ENCODE measurements at places on chromosomes 16 and 17.

DNA sequence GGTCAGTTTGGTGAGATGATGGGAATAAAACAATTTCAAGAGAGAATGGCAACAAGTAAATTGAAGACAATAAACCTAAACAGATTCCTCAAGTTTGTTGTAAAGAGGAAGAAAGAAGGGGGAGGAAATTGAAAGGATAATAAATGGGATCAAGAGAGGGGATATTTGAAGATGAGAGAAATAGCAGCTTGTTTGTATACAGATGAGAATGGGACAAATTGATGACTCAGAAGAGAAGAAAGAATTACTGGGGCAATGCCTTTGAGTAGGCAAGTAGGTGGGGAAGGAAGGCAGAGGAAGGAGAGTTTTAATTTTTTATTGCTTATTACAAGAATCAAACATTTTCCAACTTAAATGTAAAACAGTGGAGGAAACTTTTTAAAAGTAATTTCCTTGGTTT, 98.3 kb downstream of the CHD9 start:
- DNase-seq, result no peak

GRCh38 chr16:66127459-66128370, 238.8 kb upstream of the CDH5 start:
- DNase-seq, result no peak

GRCh38 chr16:85617948-85618347, 4.8 kb downstream of the GSE1 start:
- DNase-seq, result no peak

GRCh38 chr16:72487283-72487682, 315.3 kb upstream of the PMFBP1 start:
- no peak for DNase-seq

- no peak for DNase-seq
Observed at GRCh38 chr17:66793814-66794213, 41.1 kb upstream of the CACNG5 start.

DNA sequence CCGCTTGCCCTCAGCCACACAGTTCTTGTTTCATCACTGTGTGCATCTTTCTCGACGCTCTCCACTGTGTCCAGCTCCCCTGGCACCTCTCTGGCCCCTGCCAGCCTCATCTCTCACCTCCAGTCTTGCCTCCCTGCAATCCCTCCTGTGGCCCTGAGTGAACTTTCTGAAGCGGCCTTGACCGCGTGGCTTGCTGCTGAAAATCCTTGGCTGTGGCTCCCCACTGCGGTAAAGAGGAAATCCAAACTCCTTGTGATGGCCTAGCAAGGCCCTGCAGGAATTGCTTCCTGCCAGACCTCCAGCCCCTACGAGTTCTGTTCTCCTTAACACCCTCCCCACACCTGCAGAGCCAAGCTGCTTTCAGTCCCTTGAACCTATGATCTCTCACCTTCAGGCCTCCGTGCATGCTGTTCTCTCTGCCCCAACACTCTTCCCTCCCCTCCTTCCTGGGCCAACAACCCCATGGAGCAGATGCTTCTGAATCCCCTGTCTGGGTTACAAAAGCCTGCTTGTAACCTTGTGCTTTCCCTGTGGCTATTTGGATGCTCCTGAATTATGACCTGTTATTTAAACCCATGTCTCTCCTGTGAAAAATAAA, 33.6 kb upstream of the BRD7 start:
- no peak for DNase-seq

GRCh38 chr17:49963309-49963625, 5.7 kb upstream of the DLX4 start:
- DNase-seq, result no peak

DNA sequence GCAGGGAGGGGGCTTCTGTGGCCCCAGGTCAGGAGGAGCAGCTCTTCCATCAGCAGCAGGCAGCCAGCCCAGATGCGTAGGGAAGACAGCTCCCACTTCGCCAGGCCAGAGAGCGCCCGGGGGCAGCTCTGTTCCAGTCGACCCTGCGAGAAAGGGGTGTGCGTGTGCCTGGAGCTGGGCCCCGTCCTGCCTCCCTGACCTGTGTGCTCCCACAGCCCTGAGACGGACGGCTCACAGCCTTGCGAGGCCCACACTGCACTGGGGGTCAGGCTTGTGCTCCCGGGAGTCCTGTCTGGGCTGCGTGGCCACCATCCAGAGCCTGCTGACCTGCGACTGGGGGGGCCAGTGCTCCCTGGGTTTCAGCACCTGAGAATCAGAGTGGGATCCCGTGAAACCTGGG, 469 bp upstream of the MSLN start:
- no peak for DNase-seq

DNA sequence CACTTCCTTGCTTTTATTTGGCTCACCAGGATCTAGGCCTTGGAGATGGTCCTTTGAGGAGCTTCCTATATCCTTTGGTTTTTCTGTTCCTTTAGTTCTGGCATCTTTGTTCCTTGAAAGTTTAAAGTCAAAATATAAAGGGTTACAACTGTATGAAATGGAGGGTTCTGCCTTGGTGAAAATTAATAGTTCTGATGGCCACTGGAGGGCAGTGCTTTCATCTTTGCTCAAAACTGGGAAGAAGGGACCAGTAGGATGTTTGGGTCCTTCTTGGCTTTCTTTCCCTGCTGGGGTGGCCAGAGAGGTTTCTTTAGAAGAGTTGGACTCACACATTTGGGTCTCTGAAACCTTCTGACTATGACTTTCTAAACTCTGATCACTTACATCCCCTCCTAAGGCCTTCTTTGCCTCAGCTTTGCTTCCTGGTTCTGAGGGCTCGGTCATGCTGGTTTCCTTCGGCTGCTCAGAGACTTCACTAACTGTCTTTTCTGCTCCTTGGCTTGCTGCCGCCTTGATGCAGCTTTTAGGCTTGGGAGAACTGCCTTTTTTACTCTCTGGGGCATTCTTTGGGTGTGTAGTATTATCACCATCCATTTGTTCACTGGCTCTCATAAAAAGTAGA, 10.9 kb upstream of the ITGA2B start:
- DNase-seq, result no peak

DNA sequence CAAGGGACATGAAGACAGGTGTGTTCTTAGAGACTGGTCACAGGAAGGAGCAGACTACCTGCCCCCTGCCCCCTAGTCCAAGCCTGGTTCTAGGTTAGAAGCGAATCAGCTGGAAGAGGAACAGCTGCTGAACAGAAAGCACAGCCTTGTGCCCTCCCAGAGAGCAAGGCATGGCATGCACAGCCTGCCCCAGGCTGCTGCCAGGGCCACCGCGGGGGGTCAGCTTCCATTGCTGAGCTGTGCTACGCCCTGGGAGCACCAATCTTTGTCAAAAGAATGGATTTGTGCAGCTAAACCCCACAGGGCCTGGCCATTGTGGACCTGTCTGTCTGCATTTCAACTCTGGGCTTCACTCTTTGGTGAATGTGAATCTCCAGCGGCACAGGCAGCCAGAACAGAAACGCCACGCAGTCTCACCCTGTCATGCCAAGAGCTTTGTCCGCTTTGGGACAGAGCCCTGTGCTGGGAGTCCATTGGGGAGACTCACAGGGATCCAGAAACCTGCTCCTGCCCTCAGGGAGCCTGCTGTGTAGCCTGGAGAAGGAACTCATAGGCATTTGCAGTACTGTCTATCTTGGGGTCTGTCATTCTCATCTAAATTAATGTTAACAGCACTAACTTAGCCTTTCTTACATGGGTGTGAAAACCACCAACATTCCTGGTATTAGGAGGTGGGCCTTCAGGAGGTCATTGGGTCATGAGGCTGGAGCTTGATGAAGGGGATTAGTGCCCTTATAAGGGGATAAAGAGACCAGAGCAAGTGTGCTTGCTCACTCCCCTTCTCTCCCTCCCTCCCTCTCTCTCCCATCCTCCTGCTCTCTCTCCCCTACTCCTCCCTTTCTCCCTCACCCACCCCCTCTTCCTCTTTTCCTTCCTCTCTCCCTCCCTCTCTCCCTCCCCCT, 25.6 kb upstream of the CDRT4 start:
- no peak for DNase-seq

- no peak for DNase-seq
Observed at GRCh38 chr16:20507280-20507679, 56.0 kb downstream of the ACSM2A start.

DNA sequence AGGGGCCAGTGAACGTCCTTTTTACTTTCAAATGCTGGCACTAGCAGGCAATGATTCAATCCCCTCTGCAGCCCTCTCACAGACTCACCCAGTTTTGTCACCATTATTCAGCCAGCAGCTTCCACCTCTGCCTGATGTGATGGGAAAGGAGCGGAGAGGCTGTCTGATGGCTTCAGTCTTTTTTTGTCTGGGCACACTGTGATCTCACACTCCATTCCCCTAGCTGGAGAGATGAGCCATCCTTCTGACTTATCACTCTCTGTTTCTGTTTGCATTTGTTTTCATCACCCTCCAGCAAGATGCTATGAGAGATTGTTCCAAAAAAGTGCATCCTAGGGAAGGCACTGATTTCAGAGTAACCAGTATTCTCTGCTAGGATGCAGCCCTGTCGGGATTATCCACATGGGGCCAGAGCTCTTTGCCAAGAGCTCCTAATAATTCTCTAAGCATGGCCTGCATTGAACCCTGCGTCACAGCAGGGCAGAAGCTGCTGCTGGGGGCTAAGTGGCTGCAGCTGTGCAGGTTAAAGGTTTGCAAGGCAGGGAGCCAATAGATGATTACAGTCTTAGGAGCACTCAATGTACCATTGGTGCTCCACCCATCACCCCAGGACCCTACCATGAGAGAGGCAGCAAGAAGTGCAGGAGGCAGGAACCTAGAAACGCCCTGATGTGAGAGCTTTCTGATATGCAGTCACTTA, 236.1 kb upstream of the C16orf82 start:
- no peak for DNase-seq

DNA sequence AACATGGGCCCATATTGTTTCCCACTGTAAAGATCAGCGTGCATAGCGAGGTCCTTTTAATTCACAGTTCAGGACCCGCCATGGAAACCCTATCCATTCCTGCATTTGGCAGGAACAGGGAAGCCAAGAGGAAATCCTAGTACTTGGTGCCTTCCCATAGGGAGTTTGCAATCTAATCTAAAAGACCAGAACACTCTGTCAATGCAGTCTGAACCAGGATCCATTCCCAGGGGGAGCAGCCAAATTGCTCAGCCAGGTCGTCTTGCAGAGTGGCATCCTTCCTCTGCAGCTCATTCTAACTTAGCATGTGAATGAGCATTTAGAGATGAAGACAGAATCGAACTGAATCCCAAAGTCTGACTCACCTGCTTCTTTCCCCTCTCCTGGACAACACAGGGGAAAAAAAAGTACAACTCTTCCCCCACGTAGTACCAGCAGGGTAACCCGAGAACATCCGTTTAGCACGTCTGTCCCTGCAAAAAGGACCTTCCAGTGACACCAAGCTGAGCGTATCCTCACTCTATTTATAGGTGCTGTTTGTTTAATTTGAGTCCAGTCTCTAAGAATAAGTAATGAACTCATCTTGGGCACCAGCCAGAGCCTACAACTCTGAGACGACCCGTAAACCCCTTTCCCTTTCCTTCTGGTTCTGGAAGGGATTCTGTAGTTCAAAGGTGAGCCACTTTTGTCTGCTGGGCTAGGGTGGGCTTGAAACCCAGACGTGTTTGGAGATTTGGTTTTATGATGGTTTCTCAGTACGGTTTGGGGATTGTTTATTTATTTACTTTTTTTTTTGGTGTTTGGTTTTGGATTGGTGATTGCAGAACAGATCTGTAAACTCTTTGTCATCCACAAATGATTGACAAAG, 74.5 kb downstream of the ERCC4 start:
- no peak for DNase-seq

DNA sequence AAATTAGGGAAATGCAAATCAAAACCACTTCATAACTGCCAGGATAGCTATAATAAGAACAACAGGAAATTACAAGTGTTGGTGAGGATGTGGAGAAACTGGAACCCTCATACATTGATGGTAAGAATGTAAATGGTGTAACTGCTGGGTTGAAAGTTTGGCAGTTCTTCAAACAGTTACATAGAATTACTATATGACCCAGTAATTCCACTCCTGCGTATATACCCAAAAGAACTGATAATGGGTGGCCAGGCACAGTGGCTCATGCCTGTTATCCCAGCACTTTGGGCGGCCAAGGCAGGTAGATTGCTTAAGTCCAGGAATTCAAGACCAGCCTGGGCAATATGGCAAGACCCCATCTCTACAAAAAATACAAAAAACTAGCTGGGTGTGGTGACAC, 4.5 kb upstream of the CMTM4 start:
- DNase-seq, result no peak

GRCh38 chr17:14143688-14144087, 74.4 kb downstream of the COX10 start:
- DNase-seq, result no peak

DNA sequence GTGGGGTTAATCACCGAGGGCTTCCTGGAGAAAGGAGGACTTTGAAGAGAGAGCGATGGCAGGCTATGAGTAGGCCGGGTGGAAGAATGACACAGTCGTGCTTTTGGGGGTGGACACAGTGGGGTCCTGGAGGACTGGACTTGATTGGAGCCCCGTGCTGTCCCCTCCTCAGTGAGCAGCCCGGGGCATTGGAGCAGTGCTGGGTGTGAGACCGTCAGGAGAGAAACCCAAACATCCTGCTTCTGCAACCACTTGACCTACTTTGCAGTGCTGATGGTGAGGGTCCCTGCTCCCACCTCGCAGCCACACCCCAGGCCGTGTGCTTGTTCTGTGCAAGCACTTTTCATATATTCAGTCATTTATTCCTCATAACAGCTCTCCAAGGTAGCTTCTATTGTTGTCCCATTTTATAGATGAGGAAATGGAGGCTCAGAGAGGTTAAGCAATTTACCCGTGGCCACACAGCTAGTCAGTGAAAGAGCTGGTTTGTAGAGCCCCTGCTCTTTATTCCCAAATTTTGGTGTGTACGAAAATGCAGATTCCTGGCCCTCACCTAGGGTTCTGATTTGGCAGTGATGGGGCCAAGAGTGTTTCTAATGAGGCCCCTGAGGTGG, 11.7 kb upstream of the ADGRG3 start:
- DNase-seq, result no peak

- no peak for DNase-seq
Observed at GRCh38 chr17:48060249-48060648, 12.1 kb downstream of the NFE2L1 start.

DNA sequence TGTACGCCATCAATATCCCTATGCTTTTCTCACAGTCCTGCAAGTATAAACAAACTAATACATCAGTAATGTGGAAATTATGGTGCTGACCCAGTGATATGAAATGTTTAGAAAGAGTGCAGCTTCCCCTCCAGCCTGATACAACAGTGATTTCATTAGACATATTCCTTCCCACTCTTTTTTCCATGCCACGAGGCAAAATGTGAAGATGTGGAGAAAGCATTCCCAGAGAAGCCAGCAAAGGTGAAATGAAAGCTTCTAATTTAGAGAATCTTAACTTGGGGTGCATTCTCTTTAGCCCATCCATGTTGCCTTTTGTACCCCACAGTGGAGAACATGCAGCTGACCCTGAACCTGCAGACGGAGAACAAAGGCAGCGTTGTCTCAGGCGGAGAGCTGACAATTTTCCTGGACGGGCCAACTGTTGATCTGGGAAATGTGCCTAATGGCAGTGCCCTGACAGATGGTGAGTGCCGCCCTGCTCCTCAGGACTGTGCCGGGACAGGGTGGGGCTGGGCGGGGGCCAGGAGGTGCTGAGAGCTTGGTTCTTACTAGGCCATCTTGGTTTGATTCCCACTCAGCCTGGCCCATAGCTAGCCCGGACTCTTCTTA, 77.8 kb downstream of the WWP2 start:
- DNase-seq, result no peak

GRCh38 chr16:25568991-25569390, 122.8 kb upstream of the HS3ST4 start:
- no peak for DNase-seq
